SK-N-MC (cell line): ENCODE measurements at places on chromosomes 4 and X.

GRCh38 chr4:113109106-113109718 lies 59.8 kb downstream of the ANK2 start:
- no peak for DNase-seq

DNA sequence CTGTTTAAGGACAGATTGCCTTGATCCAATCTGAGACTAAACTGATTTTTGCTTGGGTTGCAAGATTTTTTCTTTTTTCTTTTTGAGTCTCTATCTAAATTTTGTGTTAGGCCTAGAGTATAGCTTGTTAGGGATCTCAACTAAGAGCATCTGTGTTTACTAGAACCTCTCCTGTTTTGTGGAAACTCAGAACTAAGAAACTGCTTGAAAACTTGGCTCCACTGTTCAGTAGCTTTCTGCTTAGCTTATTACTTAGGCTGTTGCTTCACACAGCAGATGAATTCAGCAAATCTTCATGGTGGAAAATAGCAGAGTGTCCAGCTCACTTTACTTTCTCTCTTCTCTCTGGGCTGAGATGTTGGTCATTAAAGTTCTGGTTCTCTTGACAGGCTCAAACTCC lies 36.7 kb upstream of the SLC6A14 start:
- no peak for DNase-seq

DNA sequence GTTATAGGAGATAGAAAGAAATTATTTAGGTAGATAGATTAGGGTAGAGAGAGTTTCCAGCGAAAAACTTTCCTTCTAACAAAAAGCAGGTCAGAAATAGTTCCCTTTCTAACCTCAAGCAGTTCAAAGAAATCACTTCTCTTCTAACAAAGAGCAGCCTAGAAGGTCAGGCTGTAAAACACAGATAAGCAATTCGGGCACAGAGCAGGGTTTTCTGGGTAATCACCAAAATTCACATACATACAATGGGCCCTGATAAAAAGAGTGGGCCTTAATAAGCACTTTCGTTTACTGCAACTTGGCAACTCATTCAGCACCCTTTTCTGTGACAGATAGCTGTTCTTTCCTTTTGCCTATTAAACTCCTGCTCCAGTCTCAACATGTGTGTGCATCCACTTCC lies 13.4 kb upstream of the NAF1 start:
- no peak for DNase-seq

DNA sequence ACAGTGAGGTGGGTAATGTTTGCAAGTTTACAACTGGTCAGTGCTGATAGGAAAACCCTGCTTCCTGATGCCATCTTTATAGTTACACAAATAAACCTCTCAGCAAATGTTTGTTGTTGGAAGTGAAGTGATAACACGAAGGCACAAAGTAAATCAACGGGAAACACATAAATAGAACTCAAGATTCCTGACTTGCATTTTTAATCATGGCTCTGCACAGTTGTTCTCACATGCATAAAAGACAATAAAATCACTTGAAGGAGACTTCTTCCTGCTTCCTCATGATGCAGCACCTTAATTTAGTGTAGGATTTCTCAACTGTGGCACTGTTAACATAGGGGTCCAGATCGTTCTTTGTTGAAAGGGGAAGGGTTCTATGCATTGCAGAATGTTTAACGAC lies 907.7 kb downstream of the RAB28 start:
- DNase-seq, result no peak

GRCh38 chr4:69594382-69594781 lies 45.1 kb downstream of the UGT2A2 start:
- no peak for DNase-seq
